ENCODE measurements at places on chromosomes 12 and 14.

DNA sequence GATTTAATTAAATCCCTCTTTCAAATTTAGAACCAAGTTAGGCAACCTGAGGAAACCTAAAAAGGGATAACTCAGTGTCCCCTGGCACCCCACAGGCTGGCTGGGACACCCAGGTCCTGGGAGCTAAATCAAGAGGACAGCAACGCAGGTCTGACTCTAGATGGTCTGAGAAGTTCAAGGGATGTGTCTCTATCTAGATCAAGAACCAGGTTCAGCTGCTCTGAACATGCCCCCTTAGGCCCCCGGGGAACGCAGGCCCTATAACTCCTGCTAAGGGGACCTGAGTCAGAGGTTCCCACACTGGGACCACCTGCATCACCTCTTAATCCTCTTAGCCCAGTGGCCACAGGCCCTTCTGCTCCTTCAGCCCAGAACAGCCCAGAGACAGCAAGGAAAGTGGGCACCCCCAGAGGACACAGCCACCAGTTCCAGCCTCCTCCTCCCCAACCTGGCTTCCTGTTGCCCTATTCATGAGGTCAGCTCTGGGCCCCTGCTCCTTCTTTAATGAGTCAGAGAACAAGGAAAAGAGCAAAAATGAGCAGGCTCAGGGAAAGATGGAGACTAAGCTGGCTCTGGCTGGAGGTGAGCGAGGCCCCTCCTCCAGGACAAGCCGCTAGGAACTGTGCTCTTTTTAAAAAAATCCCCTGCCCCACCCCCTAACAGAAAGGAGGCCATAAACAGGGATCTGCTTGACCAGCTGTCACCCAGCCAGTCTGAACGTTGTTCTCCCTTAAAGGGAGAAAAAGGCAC lies 10.8 kb downstream of the PITPNM2 start:
- no peak for DNase-seq

DNA sequence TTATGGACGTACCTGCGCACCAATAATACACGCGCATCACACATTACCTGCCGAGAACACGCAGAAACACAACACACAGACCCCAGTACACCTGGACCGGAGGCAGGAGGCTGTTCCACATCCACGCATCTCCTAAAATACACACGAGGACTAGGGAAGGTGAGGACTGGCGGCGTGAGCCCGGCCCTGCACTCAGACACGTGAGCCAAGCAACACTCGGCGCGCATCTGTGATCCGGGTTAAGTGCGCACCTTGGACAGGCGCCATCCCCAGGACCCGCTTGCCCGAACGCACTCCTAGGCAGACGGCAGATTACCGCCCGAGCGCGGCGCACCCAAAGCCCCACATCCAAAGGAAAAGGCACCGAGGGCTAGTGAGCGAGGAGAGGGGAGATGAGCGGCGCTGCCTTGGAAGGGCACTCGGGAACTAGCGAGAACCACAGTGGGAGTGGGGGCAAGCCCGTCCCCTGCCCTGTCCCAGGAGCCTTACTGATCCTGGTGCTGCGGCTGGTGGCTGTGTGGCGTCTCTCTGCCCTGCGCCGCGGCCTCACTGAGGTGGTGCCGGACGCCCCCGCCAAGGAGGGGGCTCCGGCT lies 417 bp downstream of the GLS2 start:
- no peak for DNase-seq

DNA sequence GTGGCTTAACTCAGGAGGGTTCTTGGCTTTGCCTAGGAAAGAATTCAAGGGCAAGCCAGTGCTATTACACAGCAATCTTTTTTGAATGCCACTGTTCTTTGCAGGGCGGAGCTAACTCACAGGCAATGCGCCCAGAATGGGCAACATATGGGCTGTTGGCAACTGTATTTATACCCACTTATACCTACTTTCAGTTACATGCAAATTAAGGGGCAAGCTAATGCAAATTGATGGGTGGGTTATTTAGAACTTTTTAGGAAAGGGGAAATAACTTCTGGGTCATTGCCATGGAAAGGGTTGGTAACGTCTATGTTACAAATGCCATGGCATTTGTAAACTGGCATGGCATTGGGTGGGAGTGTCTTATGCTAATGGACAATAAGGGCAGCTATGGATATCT lies 85.4 kb downstream of the C12orf50 start:
- no peak for DNase-seq

DNA sequence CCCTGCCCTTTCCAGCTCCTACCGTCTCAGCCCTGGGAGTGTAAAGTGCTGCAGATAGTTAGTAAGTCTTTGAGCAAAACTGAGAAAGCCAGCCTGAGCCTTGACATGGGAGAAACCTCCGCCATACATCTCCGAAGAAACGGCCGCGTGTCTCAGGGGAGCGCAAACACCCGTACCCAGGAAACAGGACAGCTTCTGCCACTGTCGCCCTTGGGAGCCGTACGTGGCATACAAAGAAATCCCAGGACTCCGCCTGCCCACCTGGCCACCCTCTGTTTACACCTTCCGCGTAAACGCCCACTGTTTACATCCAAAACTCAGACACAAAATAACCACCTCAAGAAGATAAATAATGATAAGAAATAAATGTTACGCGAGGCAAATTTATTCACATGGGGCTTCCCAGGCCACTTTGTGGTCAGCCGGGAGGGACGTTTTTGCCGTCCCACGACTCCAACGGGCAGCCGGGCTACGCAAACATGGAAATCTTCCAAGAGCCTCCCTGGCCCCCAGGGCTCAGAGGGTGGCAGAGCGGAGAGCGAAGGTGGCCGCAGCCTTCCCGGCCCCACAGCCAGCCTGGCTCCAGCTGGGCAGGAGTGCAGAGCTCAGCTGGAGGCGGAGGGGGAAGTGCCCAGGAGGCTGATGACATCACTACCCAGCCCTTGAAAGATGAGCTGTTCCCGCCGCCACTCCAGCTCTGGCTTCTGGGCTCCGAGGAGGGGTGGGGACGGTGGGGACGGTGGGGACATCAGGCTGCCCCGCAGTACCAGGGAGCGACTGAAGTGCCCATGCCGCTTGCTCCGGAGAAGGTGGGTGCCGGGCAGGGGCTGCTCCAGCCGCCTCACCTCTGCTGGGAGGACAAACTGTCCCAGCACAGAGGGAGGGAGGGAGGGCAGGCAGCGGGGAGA lies at the start of gene BDKRB2:
Gene BDKRB2 (plus strand): TSS at position 689 of the 908 bp plus-strand sequence. CDS start 32,269 bp downstream, outside the sequence.
- no peak for DNase-seq

DNA sequence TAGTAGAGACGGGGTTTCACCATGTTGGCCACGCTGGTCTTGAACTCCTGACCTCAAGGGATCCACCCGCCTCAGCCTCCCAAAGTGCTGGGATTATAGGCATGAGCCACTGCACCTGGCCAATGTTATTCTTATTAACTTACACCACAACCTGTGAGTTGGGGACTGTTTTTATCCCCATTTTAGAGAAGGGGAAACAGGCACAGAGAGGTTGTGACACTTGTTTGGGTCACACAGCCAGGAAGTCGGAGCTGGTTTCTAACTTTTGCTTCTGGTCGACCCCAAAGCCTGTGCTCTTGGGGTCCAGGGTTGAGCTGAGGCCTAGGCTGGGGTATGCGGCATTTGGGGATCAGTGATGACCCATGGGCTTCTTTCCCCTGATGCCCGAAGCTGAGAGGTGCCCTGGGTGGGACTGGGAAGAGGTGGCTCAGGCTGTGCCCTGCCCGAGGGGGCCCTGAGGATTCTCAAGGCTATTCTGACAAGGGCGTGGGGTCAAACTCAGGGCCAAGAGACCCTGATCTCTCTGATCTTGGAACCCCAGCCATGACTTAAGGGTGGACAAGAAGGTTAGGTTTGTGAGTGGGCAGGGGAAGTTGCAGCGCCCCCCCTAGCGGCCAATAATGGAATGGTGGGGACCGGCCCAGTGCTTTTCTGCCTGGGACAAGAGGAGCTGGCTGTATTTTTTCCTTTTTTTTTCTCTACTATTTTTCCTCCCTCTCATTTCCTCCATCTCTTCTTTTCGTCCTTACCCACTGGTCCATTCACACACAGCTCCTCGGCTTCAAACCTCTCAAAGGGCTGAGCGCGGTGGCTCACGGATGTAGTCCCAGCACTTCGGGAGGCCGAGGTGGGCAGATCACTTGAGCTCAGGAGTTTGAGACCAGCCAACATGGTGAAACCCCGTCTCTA lies 3.0 kb downstream of the SDSL start:
- DNase-seq, result peak; percentile 27

GRCh38 chr14:62665286-62665685 lies 380.0 kb downstream of the KCNH5 start:
- no peak for DNase-seq

- no peak for DNase-seq
Measured at GRCh38 chr14:53496668-53497067, 343.5 kb upstream of the DDHD1 start.

DNA sequence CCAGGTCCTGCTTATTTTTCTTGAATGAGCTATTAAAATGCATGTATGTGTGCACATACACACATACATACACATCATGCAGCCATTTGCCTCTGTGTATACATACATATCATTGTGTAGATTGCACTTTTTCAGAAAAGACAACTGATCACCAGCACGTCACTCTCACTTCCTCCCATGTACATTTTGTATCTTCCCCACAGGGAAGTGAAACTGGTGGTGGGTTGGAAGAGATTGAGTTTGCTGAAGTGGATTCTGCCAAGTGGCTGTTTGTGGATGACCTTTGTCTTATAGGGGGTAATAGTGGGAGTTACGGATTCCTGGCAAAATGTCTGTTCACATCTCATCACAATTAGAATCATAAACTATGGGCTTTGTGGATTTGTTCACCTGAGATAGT lies 448.6 kb downstream of the RAD51B start:
- DNase-seq, result no peak
